ENCODE measurements at places on chromosomes 6 and 20.
A peak's percentile ranks its signal among the peaks of the same experiment; 100 is the strongest.

DNA sequence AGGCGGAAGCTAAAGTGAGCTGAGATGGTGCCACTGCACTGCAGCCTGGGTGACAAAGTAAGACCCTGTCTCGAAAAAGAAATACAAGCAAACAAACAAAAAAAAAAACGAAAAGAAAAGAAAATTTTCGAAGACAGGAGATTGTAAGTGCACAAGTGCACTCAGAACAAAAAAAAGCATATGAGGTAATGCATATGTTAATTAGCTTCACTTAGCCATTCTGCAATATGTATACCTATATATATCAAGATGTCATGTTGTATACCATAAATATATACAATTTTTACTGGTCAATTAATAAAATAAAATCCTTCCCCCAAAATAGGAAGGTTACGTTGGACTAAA lies 127.5 kb downstream of the RIN2 start:
- no peak for DNase-seq

DNA sequence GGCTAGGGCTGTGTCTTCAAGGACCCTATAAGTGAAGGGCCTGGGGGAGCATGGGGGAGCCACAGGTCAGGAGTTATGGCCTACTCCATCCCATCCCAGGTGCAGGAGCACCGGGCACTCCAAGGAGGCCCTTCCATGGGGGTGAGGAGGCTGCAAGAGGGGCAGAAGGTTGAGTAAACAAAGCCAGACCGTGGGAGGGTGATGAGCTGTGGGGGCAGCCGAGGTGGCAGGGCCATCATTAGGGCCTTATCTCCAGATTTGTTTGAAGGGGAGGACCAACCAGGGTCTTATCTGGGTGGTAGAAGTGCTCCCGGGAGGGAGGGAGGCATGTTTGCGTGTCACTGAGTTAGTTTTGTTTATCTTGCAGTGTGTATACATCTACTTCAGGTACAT lies 2.1 kb upstream of the FAM83C start:
- DNase-seq = no peak

DNA sequence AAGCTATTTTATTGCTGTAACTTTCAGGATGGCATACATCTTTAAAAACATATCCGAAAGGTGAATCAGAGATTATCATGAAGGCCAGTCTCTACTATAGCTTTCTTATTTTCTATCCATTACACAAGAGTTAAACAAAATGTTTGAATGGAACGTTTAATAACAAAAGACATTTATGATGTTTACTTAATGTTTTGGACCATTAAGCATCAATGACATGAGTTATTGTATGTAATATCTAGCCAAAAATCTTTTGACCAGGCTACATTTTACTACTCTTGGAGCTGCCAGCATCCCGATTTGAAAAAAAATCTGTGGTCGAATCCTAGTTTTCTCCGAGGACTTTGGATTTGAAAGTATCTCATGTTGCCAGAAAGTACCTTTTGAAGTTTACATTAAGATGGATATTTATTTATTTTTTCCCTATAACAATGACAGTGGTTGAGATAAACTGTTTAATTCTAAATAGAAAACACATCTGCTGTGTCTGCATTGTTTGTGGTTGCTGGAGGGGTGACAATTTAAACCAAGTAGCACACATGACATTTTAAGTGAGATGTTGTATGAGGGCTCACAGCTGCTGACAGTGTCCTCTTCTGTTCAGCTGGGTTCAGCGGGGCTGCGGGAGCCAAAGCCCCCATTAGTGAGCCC lies 293.7 kb upstream of the TCF21 start:
- no peak for DNase-seq

DNA sequence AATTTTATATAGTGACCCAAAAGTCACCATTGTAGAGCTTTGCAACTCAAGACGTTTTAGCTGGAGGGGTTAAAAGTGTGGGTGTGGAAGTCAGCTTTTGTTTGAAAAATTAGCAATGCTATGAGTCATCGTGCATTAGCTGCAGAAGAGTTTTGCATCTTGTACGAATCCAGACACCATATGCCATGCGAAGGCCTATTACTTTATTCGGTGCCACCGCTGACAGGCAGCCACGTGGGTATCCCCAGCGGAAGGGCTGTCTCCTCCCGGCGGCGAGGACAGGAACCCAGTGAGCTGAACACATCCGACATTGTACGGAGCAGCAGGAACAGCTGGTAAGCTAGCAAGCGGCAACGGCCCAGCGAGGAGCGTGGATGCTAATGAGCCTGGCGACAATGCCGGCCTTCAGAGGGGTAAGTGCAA lies 84.4 kb downstream of the INSM1 start:
- peak; percentile 31 for DNase-seq

GRCh38 chr6:111715321-111715720 lies 109.6 kb upstream of the TRAF3IP2 start:
- no peak for DNase-seq

DNA sequence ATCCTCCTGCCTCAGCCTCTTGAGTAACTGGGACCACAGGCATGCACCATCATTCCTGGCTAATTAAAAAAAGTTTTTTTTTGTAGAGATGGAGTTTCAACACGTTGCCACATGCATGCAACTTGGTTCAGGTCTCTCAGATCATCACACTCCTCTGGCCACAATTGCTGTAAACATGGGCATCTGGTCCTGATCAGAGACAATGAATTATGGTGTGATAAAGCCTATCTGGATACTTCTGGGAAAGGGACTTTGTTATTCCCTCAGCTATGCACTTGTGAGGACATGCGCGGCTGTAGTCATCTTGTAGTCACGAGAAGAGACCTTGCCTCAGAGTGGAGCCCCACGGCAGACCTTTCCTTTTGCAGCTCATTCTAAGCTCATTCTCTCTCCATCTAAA lies 210.9 kb upstream of the ZFP64 start:
- no peak for DNase-seq

- no peak for DNase-seq
Observed at GRCh38 chr6:7846966-7847818, 63.4 kb downstream of the TXNDC5 start.

- no peak for DNase-seq
Observed at GRCh38 chr6:112269114-112269513, 14.7 kb upstream of the LAMA4 start.

- peak; percentile 94 for DNase-seq
Observed at GRCh38 chr6:108557494-108558371, 3.0 kb upstream of the FOXO3 start.

DNA sequence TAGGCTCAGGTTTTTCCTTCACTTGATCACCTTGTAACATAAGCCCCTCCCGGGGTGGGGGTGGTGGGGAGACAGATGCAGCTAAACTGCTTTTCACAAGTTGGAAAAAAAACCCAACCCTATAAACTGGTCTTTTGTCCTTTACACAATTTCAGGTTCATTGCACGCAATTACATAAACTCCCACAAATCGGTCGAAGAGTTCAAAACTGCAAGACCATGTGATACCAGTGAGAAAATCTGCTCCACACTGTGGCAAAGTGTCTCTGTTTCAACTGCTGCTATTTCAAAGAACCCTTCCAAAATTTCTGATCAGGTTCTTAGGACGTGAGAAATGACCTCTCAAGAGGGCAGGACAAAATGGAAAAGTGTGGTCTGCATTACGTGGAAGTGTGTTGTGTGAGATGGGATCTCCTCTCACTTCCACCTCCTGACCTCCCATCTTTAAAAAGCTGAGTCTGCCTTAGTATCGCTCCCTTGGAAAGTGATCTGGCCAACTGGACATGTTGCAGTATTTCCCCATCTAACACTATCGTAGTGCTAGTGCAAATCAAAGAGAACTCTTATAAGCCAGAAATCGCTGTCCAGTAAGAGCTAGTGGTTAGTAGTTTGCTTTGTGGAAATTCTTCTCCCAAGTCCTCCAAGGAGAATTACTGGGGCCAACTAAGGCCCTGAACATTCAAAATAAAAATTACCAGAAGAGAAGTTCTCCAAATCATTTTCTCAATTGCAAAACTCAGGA lies 60.1 kb downstream of the PRND start:
- DNase-seq = no peak

GRCh38 chr6:31634969-31635575 lies 14.6 kb downstream of the PRRC2A start:
- DNase-seq = no peak

- DNase-seq = no peak
Observed at GRCh38 chr6:26186652-26187051, 99.4 kb downstream of the HFE start.

GRCh38 chr6:155436981-155437749 lies 18.5 kb downstream of the NOX3 start:
- no peak for DNase-seq

DNA sequence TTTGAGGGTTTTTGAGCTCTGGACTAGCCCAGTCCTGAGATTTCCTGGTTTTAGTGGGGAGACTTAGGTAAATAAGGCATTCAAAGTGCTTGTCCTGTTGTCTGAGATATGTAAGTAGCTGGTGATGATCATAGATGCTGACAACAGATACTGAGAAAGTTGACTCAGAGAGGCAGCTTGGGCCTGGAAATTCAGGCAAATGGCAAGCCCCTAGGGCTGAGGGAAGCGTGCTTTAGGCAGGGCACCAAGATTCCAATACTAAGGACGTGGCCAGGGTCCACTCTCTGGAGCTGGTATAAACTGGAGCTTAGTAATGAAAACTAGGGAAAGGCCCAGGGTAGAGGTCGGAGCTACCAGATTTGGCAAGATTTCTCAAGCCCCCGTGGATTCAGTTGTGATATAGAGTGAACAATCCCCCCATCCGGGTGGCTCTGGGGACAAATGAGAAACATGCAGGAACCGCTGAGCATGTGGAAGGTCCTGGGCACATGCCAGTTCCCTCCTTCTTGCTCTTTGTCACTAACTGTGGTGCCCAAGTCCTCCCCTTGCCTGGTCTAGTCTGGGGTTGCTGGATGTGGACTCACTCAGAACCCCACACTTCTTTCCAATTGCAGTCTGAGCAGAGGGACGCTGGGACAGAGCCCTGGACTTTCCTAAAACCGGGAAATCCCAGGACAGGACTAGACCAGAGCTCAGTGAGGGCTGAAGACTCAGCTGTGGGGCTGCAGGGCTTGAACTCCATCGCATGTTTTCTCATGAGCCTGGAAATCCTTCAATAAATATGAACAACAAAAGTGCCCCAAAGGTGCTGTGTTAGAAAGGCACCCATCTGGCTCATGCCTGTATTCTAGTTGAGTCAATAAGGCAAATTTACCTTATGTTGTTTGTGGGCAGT lies 10.3 kb downstream of the SLC22A3 start:
- no peak for DNase-seq

DNA sequence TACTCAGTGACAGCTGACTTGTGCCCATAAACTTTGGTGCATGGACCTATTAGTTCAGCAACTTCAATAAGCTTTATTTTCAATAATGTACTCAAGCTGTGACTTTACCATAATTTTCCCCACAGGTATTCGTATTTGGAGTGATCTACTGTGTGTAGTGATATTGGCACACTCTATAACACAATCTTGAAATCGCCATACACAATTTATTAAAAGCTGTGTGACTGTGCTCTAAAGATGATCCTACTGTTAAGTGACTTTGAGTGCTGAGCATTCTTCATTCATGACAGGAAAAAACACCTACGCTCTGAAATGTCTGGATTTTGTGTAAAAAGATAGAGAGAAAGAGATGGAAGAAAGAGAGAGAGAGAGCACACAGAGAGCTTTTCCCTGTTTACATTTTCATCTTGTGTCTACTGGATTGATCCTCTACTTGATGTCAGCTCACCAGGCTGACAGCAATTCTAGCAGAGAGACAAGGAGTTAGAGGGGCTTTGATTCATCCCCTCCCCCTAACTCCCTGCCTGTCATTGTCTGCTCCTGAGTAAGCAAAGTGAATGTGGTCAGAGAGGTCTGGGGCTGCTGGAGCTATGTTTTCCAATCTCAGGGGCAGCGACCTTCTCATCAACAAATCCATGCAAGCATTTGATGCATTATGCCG lies 538.7 kb upstream of the POU3F2 start:
- no peak for DNase-seq

GRCh38 chr6:167276772-167277533 lies 14.2 kb upstream of the UNC93A start:
- DNase-seq = no peak

GRCh38 chr6:403659-404655 lies 12.4 kb downstream of the IRF4 start:
- DNase-seq = no peak

GRCh38 chr6:30360139-30360538 lies 15.2 kb downstream of the RPP21 start:
- DNase-seq = no peak

- no peak for DNase-seq
Observed at GRCh38 chr6:4487538-4487937, 288.7 kb upstream of the CDYL start.

GRCh38 chr6:155939253-155939652 lies 483.6 kb upstream of the NOX3 start:
- DNase-seq = no peak

GRCh38 chr6:103504501-103505154 lies 1355.1 kb downstream of the HACE1 start:
- no peak for DNase-seq

GRCh38 chr20:19692100-19692499 lies 66.0 kb upstream of the RIN2 start:
- no peak for DNase-seq

DNA sequence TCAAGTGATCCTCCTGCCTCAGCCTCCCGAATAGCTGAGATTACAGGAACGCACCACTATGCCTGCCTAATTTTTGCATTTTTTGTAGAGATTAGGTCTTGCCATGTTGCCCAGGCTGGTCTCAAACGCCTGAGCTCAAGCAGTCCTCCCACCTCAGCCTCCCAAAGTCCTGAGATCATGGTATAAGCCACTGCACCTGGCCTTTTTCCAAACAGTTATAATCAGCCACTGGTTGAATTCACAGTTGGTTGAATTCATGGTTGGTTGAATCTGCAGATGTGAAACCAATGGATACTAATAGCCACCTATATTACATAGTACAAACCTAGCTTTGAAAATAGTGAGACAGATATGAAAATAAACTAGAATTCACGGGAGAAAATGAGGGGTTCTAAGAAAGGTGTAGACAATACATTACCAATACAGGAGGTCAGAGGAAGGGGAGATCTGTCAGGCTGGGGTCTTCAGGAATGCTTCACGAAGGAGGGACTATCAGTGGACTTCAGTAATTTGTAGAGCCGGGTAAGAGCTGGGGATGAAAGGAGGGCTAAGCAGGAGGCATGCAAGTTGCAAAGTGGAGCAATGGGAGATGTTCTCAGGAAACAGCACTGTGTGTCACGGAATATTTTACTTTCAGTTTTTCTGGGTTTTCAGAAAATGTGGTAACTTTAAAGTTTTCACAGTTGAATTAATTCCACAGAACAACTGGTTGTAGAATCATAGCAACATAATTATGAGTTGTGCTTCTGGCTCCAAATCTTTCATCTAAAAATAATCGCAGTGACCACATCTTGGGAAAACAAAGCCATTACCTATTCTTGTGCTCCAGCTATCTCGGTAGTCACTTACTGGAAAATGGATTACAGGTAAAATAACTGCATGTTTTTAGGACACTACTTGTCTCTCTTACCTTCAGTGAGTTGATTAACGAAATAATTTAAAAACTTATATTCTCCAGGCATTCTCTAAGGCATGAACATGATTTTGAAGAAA lies 12.9 kb upstream of the CEP85L start:
- no peak for DNase-seq
